Omental fat pad (tissue), 4 donors: ENCODE measurements at places on chromosomes 6 and 20. TPM values are rescaled to one million over a fixed set of nuclear protein-coding genes. Genes with fewer than 3 reads are reported as not detected.

Gene PRR18
- total RNA-seq: 0.63 TPM

Gene TBPL1
- 11.2 TPM for total RNA-seq

Gene GLO1
- total RNA-seq: 85.4 TPM

Gene OR2H1
- total RNA-seq: not detected

Gene SLC22A7
- total RNA-seq: not detected

Gene VGLL2
- not detected for total RNA-seq

Gene TULP4
- 90.2 TPM for total RNA-seq

Gene KHDC1L
- not detected for total RNA-seq

Gene AHCY
- 83.1 TPM for total RNA-seq

Gene PLA2G7
- total RNA-seq: 24.4 TPM

Gene PNISR
- total RNA-seq: 100 TPM

Gene ZSCAN16
- total RNA-seq: 3.8 TPM

Gene CRISP3
- not detected for total RNA-seq

Gene ABHD16B
- not detected for total RNA-seq

Gene COL9A3
- total RNA-seq: 3.8 TPM

Gene CNR1
- total RNA-seq: 14.4 TPM

Gene R3HDML
- total RNA-seq: not detected

Gene MAPK14
- total RNA-seq: 127 TPM

Gene ARFGEF3
- 12.7 TPM for total RNA-seq

Gene HLA-DQB1
- total RNA-seq: 2.4 TPM

Gene CGA
- total RNA-seq: not detected

Gene TTI1
- total RNA-seq: 13.0 TPM

Gene HRH3
- total RNA-seq: not detected

Gene PTPRK
- 16.2 TPM for total RNA-seq

Gene ZBTB46
- total RNA-seq: 13.3 TPM

Gene PSMA7
- total RNA-seq: 725 TPM

Gene CD40
- total RNA-seq: 20.6 TPM

Gene ADGRF4
- not detected for total RNA-seq

Gene EPHA7
- 0.12 TPM for total RNA-seq
